ENCODE measurements at places on chromosomes 2 and 18. TPM values are rescaled to one million over a fixed set of nuclear protein-coding genes. Genes with fewer than 3 reads are reported as not detected.

The RTKN gene
- 123 TPM for total RNA-seq

The DSC2 gene
- total RNA-seq: 22.7 TPM

The TUBA3E gene
- total RNA-seq: 0.57 TPM

The RPIA gene
- total RNA-seq: 33.2 TPM

The ZNF396 gene
- 0.35 TPM for total RNA-seq

The ZNF521 gene
- 0.09 TPM for total RNA-seq

The PROM2 gene
- total RNA-seq: 0.82 TPM

The SIX3 gene
- not detected for total RNA-seq

The SP140 gene
- total RNA-seq: not detected

The FTCDNL1 gene
- total RNA-seq: 0.35 TPM

The LYG2 gene
- total RNA-seq: not detected

The ACOXL gene
- total RNA-seq: 2.9 TPM

The CFC1 gene
- not detected for total RNA-seq

The RBBP8 gene
- total RNA-seq: 44.4 TPM

The ZBTB7C gene
- 0.39 TPM for total RNA-seq

The ITGB6 gene
- total RNA-seq: 2.6 TPM

The CNDP1 gene
- not detected for total RNA-seq

The DOCK10 gene
- not detected for total RNA-seq

The WNT10A gene
- total RNA-seq: 1.2 TPM

The DYNAP gene
- total RNA-seq: not detected

The SLC4A5 gene
- 2.2 TPM for total RNA-seq

The RAB31 gene
- total RNA-seq: 9.5 TPM

The ASNSD1 gene
- 49.4 TPM for total RNA-seq

The TRIM54 gene
- total RNA-seq: 0.25 TPM

The SLC9A2 gene
- 14.4 TPM for total RNA-seq

The NYAP2 gene
- total RNA-seq: 0.11 TPM

The ACMSD gene
- total RNA-seq: not detected

The LBX2 gene
- total RNA-seq: 11.4 TPM

The RAB6C gene
- not detected for total RNA-seq

The TUBA4B gene
- total RNA-seq: not detected

The TSPYL6 gene
- total RNA-seq: not detected

The C2orf78 gene
- total RNA-seq: not detected

The OR6B3 gene
- total RNA-seq: not detected

The CLK1 gene
- 62.6 TPM for total RNA-seq

The APCDD1 gene
- total RNA-seq: 1.5 TPM

The FBXO36 gene
- 0.21 TPM for total RNA-seq

The FHOD3 gene
- total RNA-seq: not detected

The CCT4 gene
- 307 TPM for total RNA-seq

The AFF3 gene
- 0.19 TPM for total RNA-seq

The ARHGEF33 gene
- total RNA-seq: 0.26 TPM

The OSBPL1A gene
- total RNA-seq: 15.9 TPM

The COL5A2 gene
- 244 TPM for total RNA-seq

The LRRC30 gene
- total RNA-seq: not detected

The ABCG8 gene
- total RNA-seq: 0.12 TPM

The CROCC2 gene
- total RNA-seq: not detected

The MYO1B gene
- total RNA-seq: 80.3 TPM
